T-cell (primary cell): ENCODE measurements at places on chromosomes 16 and 17.
A peak's percentile ranks its signal among the peaks of the same experiment; 100 is the strongest.

DNA sequence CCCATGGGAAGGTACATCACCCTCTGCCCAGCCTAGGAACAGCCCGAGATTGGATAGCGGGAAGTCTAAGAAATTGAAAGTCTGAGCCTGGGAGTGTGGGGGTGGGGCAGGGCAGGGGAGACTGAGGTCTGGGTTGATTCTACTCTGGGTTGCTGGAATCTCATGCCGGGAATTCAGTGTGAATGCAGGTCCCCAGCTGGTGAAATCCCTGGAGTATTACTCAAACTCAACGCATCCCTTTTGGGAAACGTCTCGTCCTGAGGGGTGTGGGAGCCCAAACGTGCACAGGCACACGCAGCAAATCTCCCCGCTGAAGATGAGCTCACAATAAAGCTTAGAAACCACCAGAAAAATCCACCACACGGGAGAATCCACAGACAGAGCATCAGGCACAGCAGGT is 55.4 kb downstream of the SOCS1 start:
- no peak for DNase-seq

GRCh38 chr17:3006801-3007200 is 56.6 kb downstream of the OR1D5 start:
- no peak for DNase-seq

DNA sequence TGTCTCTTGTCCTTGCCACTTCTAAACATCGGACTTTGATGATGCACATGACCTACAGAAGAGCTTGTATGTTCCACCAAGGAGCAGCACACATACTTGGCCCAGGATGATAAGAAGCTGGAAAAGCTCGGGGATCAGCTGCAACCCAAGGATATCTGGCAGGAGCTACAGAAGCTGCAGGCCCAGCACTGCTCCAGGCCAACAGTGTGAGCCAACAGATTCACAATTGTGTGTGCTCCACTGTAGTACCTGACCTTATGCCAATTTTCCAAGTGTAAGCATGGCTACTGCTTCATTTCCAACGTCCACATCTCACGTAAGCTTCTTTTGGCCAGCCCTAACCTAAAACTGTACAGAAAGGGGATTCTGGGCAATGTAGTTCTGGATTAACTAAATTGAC is 83.4 kb downstream of the COX10 start:
- no peak for DNase-seq

DNA sequence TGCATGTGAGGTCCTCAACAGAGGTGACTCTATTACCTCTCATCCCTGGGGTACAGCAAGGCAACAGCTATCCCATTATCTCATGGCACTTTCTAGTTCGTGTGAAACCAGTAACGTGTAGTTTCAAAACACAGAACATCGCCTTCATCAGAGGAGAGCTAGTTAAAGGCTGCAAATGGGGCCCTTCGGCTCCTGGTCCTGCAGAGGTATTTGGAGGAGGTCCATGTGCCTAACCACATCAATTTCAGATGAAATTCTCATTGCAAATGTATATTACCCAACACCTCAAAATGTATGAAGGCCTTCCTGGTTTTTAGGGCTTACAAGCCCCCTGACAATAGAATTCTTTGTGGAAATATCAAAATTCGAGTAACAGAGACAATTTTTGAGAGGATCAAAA is 95.7 kb upstream of the PSMD7 start:
- DNase-seq, result no peak

DNA sequence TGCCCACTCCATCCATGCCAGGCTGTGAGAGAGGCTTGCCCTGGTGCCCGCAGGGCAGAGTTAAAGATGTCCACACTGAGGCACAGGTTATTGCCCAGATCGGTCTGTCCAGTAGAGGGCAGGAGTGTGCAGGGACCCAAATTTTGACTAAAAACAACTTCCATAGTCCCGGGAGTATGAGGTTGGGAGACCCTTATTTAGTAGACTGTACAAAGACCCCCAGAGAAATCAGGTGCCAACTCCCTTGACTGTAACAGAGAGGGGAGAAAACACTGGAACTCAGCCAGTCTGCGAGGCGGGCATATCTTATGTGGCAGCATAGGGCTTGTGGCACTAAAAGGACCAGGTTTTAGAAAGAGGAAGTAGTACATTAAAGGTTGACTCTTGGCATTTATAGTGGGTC is 43.4 kb downstream of the HNF1B start:
- peak; percentile 29 for DNase-seq

DNA sequence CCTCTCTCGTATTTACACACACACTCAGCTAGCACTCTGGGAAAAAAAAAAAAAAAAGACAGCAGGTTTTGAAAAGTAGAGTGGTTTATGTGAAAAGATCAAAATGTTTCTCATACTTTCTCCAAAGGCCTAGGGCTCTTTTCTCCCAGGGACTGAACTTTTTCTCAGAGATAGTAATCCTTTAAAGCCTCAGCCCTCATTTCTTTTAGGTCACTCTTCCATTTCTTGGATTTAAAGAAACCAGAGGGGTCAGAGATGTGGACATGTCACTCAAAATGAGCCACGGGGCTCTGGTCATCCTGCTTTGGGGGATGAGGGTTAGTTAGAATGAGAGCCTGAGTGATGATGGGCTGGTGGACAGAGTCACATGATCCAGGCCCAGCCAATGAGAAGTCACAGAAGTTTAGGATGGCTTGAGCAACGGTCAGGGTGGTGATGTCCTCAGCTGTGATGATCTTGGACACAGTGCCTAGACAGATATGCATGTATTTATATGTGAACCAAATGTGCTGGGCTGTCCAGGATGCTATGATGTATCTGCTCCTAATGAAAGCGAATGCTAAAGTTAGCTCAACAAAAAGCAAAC is 33.7 kb upstream of the AXIN2 start:
- DNase-seq, result no peak

GRCh38 chr16:68429076-68429854 is 19.0 kb downstream of the SMPD3 start:
- DNase-seq, result no peak

DNA sequence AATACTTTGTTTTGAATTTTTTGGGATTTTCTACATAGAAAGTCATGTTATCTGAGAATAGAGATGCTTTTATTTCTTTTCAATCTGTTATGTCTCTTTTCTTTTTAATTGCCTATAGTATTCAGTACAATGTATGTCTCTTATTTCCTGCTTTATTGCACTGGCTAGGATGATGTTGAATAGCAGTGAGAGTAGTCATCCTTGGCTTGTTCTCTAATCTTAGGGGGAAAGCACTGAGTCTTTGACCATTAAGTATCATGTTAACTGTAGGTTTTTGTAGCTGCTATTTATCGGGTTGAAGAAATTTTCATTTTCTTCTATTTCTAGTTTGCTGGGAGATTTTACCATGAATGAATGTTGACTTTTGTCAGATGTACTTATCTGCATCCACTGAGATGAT is 10.0 kb upstream of the ABCA3 start:
- DNase-seq, result no peak

GRCh38 chr16:87701505-87701921 is 64.3 kb downstream of the KLHDC4 start:
- DNase-seq, result no peak

DNA sequence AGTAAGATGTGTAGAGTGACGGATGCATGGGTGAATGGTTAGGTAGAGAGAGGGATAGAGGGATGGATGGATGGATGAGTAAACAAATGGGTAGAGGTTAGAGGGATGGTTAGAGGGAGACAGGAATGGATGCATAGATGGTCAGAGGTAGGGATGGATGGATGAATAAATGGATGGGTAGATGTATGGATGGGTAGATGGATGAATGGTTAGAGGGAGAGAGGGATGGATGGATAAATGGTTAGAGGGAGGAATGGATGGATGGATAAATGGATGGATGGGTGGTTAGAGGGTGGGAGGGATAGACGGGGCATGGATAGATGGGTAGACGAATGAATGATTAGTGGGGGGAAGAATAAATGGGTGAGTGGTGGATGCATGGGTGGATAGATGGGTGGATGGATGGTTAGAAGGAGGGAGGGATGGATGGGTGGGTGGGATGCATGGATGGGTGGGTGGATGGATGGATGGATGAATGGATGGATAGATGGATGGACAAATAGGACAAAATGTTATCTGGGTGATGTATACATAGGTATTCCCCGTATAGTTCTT is 29.2 kb upstream of the SNN start:
- no peak for DNase-seq

DNA sequence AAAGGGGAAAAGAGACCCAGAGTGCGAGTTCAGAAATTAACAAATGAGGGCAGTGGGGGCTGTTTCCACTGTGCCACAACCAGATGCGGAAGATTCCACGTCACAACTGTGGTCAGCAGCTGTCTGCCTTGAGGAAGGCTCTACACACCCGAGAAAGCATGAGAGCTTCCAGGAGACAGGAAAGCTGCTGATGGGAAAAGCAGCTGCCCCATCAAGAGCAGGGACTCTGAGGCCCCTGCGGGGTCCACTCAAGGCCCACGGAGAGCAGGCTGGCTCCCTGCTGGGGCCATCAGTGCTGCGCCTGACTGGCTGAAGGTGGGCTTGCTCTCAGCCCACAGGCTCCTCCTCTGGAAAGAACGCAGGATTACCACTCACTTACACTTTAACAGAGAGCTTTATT is 14.8 kb upstream of the TRAP1 start:
- DNase-seq, result no peak

- DNase-seq, result no peak
Measured at GRCh38 chr16:87552772-87553573, 49.3 kb upstream of the JPH3 start.

DNA sequence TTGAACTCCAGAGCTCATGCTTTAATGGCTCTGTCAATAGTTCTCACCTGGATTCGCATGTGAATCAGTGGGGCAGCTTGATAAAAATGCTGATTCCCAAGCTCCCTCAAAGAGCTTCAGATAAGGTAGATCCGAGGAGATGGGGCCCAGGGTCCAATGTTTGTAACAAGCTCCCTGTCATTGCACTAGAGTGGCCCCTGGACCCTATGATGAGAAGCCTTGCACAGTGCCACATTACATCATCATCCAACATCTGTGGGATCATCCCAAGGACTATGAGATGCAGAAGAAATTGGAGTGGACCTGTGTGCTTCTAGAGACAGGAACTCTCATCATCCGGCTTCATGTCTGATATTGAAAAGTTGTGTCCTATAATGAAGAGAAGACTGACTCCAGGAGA is 340.8 kb downstream of the SHISA9 start:
- DNase-seq, result no peak

DNA sequence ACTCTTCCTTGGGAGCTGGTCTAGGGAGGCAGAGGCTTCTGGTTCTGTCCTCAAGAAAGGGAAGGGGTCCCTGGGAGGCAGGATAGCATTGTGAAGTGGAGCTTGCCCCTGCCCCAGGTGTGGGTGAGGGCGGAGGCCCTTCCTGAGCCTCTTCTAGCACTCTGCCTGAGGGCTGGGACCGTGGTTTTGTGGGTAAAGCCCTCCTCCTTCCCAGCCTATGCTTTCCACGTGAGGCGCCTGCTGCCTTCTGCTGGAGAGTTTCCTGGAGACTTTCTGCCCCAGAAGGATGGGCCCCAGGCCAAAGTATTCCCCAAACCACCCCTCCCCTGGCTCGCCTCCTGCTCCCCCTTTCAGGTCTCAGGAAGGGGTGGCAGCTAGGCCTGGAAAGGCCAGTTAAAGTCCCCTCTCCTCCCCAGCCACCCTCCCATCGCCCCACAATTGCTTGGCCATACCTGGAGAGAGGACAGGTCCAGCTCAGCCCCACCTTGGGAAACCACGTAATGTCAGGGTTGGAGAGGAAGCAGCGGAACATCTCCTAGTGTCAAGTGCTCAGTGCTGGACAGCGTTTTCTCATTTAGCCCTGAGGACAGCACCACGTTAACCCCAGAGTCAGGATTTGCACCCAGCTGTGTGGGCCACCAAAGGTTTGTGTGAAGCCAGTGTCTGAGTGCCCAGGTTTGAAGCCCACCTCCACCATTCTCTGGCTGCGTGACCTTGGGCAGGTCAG is 5.6 kb downstream of the SBK1 start:
- no peak for DNase-seq

DNA sequence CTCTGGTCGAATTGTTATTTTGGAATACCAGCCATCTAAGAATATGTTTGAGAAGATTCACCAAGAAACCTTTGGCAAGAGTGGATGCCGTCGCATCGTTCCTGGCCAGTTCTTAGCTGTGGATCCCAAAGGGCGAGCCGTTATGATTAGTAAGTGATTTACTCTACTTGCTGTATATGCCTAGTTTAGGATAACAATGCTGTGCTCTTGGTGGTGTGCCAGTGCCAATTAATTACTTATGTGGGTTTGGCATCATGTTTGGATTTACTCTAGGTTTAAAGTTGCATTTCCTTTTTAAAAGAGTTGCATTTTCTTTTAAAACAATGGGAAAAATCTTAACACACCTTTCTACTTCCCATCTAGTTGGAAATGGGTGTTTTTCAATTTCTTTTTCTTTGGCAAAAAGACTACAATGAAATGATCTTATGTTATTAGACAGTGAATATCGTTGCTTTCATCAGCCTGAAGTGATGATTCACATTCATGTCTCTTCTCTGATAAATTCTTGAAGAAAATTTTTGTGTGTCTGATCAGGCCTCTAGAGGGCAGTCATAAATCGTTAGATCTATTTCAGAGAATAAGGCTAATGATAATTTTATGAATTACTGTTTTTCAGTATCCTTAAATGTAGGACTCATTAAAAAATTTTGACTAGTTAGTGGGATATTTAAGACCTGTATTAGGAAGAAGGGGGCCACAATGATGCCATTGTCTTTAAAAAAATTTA is 5.6 kb downstream of the SF3B3 start:
- no peak for DNase-seq

DNA sequence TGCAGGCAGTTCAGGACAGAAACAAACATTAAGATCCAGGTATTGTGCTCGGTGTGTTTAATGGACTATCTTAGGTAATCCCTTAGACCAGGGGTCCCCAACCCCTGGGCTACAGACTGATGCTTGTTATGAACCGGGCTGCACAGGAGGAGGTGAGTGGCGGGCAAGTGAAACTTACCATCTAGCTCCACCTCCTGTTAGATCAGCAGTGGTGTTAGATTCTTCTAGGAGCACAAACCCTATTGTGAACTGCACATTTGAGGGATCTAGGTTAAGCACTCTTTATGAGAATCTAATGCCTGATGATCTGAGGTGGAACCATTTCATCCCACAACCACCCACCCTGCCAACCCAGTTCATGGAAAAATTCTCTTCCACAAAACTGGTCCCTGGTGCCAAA is 37.8 kb upstream of the ASIC2 start:
- DNase-seq, result no peak

GRCh38 chr17:11240041-11240840 is 772 bp upstream of the SHISA6 start:
- DNase-seq, result no peak

DNA sequence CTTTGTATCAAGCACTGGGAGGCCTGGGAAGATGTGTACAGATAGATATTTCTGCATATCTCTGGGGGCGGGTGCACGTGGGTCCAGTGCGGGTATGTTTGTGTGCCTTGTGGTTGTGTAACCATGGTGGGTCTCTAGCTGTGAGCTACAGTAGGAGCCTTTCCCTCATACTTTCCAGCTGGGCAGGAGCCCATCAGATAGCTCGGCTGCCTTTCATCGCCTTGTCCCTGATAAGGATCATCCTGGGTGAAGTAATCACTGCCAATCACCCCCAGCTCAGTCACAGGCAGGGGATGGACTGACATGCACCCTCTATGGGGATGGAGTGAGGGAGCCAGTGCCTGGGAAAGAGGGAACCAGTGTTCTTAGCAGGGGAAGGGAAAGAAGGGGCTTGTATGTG is 3.2 kb upstream of the SCRN2 start:
- DNase-seq, result no peak
